ENCODE measurements at places on chromosomes 16 and 17.

- H3K4me3 ChIP-seq, result no peak overlapping the region
- H3K4me1 ChIP-seq, result no peaks in the 10 kb centered on the region
- DNase-seq, result no peak
- H3K36me3 ChIP-seq, result no peaks in the 10 kb centered on the region
- no peak overlapping the region for H3K27ac ChIP-seq
- peaks cover 12% of the 10 kb centered on the region for H3K27me3 ChIP-seq
Measured at GRCh38 chr17:61568219-61569072, 22.6 kb downstream of the NACA2 start.

DNA sequence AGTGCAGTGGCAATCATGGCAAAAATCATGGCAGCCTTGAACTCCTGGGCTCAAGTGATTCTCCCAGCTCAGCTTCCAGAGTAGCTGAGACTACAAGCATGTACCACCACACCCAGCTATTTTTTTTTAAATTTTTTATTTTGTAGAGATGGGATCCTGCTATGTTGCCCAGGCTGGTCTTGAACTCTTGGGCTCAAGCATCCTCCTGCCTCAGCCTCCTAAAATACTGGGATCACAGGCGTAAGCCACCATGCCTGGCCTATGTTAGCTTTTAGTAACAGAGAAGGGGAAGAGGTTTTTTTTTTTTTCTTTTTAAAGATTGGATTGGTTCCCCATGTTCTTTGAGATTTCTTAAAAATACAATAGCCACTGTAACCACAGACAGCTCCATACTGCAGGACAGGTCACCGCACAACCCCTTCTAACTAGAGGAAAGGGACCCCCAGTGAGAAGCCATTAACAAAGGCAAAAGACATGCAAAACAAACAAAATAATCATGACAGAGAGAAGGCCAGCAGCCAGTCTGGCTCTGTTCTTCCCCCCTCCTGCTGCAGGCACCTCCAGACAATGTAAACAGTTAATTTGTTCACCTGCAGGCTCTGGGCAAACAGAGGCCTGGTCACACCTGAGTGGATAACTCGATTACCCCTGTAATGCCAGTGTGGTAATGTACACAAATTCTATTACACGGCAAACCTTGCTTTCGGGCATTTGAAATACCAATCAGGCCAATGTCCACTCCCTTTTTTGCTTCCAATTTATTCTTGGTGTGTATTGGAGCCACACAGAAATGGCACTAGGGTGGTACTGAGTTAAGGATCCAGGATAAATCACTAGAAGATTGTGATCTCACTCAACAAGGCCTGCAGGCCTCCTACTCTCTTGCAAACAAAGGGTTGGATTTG is 52.9 kb downstream of the SNX11 start:
- peaks cover 8% of the 10 kb centered on the region for H3K4me1 ChIP-seq
- H3K36me3 ChIP-seq, result peaks cover 33% of the 10 kb centered on the region
- no peak overlapping the region for H3K4me3 ChIP-seq

- peaks cover 14% of the 10 kb centered on the region for H3K27me3 ChIP-seq
- no peak overlapping the region for H3K4me3 ChIP-seq
- DNase-seq, result no peak
- H3K36me3 ChIP-seq, result peaks cover 1% of the 10 kb centered on the region
- H3K27ac ChIP-seq, result no peak overlapping the region
Measured at GRCh38 chr16:27950206-27950887, 113.2 kb downstream of the GSG1L start.

- no peaks in the 10 kb centered on the region for H3K36me3 ChIP-seq
- H3K4me1 ChIP-seq, result no peaks in the 10 kb centered on the region
- H3K27ac ChIP-seq, result no peak overlapping the region
- no peak overlapping the region for H3K4me3 ChIP-seq
- DNase-seq, result no peak
Measured at GRCh38 chr16:86151239-86151851, 252.4 kb downstream of the IRF8 start.

GRCh38 chr17:46726206-46726605 is 92.3 kb downstream of the WNT3 start:
- H3K27ac ChIP-seq, result no peak overlapping the region
- H3K4me1 ChIP-seq, result no peaks in the 10 kb centered on the region
- H3K27me3 ChIP-seq, result no peaks in the 10 kb centered on the region
- no peak for DNase-seq
- no peak overlapping the region for H3K4me3 ChIP-seq

DNA sequence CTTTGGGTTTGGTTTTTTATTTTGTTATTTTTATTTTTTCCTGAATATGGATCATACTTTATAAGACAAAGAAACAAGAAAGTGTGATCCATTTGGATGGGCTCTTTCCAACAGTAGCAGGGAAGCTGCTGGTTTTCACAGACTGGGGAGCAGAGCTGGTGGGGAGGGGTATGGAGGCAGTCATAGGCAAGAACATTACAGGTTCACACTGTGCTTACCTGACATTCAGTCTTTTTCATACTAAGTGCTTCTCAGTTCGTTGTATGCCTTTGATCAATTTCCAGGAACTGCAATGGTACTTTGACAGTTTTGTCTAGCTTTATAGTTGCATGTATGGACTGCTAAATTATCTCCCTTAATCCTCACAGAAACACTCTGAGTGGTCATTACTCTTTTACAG is 27.7 kb downstream of the BEAN1 start:
- no peak for DNase-seq
- no peaks in the 10 kb centered on the region for H3K36me3 ChIP-seq
- no peak overlapping the region for H3K27ac ChIP-seq
- peaks cover 7% of the 10 kb centered on the region for H3K4me1 ChIP-seq

GRCh38 chr16:82937926-82938520 is 311.3 kb downstream of the CDH13 start:
- no peaks in the 10 kb centered on the region for H3K36me3 ChIP-seq
- H3K27me3 ChIP-seq, result peaks cover 4% of the 10 kb centered on the region
- H3K4me3 ChIP-seq, result no peak overlapping the region
- no peaks in the 10 kb centered on the region for H3K4me1 ChIP-seq
- no peak overlapping the region for H3K27ac ChIP-seq
- no peak for DNase-seq

DNA sequence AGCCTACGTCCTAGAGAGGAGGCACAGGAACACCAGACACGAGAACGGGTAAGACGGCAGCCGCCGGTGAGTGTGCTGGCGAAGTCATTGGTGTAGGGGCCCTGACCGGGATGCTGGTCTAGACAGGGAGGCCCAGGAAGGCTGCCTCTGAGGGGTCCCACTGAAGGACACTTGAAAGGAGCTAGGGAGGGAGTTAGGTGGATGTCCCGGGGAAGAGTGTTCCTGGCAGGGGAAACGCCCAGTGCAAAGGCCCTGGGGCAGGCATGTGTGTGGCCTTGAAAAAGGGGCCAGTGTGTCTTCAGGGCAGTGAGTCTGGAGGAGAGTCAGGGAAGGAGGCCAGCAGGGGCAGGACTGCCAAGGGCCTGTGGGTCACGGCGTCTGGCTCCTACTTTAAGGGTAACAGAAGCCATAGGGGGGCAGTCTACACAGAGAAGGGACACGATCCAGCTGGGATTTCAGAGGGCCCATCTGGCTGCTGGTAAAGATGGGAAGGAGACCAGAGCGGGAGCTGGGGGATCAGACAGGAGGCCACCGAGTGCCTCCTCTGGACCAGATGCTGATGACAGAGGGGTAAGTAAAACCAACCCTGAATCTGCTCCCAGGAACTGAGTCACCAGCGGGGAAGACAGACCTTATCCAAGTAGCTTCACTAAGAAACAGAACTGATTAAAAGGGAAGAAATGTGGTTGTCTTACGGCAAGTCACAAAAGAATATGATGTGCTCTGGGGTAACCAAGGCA is 115.9 kb downstream of the LITAF start:
- H3K4me1 ChIP-seq, result no peaks in the 10 kb centered on the region
- H3K27me3 ChIP-seq, result no peaks in the 10 kb centered on the region
- DNase-seq, result no peak

DNA sequence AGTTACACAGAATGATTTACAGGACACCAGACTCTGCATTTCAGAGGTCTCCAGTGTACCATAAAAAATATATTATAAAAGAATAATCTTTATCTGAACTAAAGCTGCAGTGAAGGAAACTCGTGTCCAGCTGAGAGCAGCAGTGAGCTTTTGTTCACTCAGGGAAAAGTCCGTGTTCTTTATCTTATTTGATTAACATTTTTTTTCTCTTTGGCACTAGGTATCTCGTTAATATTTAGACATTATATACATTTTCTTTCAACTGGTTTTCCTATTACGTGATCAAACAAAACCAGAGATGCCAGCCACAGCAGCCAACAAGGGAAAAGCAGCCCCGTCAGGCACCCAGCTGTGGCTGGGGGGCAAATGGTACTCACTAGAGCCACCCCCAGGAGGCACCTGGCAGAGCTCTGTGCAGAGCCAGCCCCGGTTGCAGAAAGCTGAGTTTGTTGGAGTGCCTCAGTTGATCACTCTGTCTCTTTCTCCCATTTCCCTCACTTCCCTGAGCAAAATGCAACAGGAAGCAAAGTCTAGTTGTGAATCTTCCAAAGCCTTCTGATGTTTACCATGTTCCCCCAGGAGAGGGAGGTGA is 1.1 kb upstream of the HS3ST4 start:
- no peak for DNase-seq
- no peaks in the 10 kb centered on the region for H3K36me3 ChIP-seq
- peaks cover 4% of the 10 kb centered on the region for H3K4me1 ChIP-seq
- H3K27me3 ChIP-seq, result peaks cover 50% of the 10 kb centered on the region
- H3K27ac ChIP-seq, result no peak overlapping the region

- no peak overlapping the region for H3K27ac ChIP-seq
- DNase-seq, result no peak
- H3K36me3 ChIP-seq, result no peaks in the 10 kb centered on the region
- H3K4me1 ChIP-seq, result peaks cover 6% of the 10 kb centered on the region
Measured at GRCh38 chr16:86569701-86570447, 3.2 kb downstream of the FOXC2 start.
